ENCODE measurements at places on chromosomes 7 and 10.

DNA sequence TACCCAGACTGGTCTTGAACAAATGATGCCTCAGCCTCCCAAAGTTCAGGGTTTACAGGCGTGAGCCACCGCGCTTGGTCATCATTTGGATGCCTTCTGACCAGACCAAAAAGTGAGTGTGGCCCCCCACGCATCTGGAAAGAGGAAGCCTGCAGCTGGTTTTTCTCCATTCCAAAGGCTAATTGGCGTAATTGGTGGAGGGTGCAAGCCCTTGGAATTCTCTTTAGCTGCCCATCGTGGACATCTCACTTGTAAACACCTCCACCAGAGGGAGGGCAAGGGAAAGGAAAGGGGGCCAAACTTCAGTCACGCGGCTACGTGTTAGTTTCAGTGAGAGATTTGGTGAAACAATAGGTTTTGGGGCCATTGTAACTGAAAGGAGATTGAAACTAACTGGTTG is 4.1 kb upstream of the ARHGAP21 start:
- no peak for DNase-seq

DNA sequence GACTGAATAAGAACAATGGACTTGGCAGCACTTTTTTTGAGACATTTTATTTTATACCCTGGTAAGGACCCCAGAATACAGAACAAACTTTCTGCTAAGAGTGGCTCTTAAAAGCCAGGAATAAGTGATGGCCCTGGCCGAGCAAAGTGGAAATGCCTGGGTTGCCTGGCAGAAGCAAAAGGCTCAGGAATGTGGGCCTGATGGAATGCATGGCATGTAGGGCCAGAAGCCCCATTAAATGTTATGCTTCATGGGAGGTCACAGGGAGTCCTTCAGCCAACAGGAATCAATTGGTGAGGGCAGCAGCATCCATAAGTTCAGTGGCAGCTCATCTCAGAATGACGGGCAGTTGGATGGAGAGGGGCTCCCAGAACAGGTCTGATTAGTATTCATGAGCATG is 301.5 kb upstream of the CACNA2D1 start:
- DNase-seq, result no peak

DNA sequence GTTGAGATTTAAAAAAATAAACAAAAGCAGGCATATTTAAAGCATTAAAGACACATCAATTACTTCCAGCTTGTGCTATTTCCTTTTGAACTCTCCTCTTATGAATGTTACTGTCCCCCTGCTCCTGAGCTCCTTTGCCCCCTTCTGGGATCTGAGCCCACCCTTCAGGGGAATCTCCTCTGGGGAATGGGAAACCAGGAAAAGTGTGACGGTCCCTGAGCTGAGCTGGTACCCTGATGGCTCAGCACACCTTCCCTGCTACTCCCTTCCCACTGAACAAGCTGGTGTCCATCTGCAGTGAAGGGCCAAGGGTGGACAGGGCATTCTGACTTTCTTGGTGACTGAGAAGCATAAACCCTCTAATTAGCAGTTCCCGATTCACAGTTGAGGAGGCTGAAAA is 356.3 kb downstream of the PTEN start:
- no peak for DNase-seq

DNA sequence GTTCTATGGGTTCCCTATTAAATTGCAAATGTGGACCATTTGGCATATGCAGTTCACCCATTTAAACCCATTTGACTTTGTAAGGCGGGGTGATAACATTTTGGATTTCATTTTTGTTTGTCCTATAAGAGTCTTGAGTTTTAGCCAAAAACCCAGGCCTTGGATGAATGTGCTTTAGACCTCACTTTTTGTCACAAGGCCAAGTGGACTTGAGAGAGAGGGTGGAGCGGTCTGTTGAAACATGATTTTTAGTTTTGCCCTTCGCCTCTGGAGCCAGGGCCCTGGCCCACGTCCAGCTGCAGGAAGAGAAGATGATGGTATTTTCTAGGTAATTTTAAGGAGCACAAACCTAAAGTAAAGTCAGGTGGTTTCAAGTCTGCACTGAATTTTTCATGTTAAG is 260.1 kb downstream of the SLC25A13 start:
- DNase-seq, result peak; percentile 85

DNA sequence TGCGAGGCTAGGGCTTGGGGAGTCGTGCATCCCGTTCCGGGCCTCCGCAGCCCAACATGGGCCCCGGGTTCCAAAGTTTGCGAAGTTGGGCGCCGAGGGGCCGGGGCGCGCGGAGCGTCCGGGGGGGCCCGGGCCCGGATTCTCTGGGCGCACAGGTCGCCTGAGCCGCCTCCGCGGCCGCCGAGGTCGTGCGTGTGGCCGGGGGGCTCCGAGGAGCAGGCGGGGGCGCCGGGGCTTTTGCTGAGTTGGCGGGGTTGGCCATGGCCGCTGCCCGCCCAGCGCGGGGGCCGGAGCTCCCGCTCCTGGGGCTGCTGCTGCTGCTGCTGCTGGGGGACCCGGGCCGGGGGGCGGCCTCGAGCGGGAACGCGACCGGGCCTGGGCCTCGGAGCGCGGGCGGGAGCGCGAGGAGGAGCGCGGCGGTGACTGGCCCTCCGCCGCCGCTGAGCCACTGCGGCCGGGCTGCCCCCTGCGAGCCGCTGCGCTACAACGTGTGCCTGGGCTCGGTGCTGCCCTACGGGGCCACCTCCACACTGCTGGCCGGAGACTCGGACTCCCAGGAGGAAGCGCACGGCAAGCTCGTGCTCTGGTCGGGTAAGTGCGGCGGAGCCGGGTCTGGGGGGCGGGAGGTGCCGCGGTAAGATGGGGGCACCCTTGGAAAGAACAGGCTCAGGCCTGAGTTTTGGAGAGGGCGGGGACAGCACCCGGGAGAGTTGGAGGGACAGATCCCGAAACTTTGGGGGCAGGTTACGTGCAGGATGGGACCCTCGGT is 643 bp downstream of the SMO start:
- no peak for DNase-seq

DNA sequence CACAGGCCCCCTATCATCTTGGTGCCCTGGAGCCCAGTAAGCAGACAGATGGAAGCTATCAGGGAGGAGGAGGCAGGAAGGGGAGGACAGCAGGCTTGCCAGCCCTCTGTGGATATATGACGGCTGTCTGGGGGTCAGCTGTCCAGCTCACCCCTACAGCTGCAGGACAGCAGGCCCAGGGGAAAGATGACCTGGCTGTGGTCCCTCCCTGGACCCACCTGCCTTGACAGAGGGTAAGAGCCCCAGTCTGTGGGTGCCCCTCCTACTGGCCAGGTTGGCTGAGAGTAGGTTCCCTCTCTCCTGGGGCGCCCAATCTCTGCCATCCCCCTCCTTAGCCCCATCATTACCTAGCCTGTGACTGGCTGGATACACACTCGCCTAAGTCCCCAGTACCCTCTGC is 62.5 kb downstream of the C10orf143 start:
- no peak for DNase-seq

- no peak for DNase-seq
Observed at GRCh38 chr10:70692043-70692603, 19.8 kb downstream of the ADAMTS14 start.

- DNase-seq, result no peak
Observed at GRCh38 chr7:100515072-100515532, 23.9 kb upstream of the AGFG2 start.

DNA sequence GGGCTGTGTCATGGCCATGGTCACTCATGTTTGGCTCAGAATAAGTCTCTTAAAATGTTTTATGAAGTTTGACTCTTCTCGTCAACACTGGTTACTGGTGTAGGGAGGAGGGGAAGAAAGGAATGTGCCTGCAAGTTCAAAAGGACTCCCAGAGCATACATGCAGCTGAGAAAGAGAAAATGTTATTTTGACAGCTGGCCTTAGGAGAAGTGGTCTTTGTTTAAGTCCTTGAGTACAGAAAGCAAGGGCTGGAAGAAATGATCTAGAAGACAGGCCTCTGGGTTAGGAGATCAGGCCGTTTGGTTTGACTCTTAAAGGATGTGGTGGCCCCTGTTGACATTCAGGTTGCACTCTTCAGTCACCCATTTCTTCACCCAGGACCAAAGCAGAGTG is 245.5 kb downstream of the REEP3 start:
- no peak for DNase-seq

DNA sequence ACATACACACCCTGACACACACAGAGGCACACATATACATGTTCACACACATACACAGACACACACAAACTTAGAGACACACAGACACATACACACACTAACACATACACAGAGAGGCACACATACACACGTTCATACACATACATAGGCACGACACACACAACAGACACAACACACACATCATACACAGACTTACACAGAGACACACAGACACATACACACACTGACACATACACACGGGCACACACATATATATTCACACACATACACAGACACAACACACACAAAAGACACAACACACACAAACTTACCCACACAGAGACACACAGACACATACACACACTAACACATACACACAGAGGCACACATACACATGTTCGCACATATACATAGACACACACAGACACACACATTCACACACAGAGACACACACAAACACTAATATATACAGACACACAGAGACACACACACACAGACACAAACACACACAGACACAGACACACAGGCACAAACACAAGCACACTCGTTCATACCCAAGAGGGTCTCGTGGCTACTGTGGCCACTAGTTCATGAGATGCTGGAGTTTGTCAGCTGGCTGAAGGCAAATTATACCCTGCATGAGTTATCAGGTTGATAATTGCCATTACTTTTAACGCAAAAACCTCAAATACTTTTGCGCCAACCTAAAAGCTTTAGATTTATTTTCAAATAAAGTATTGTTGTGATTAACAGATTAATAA is 17.7 kb upstream of the KLF6 start:
- no peak for DNase-seq

GRCh38 chr7:133945497-133945896 is 181.6 kb upstream of the LRGUK start:
- no peak for DNase-seq

GRCh38 chr7:17061443-17061842 is 179.7 kb upstream of the AGR3 start:
- DNase-seq, result no peak
